Naive thymus-derived CD4-positive, alpha-beta T cell (primary cell): ENCODE measurements at places on chromosomes 12 and 14. TPM values are rescaled to one million over a fixed set of nuclear protein-coding genes. Genes with fewer than 3 reads are reported as not detected.

DNA sequence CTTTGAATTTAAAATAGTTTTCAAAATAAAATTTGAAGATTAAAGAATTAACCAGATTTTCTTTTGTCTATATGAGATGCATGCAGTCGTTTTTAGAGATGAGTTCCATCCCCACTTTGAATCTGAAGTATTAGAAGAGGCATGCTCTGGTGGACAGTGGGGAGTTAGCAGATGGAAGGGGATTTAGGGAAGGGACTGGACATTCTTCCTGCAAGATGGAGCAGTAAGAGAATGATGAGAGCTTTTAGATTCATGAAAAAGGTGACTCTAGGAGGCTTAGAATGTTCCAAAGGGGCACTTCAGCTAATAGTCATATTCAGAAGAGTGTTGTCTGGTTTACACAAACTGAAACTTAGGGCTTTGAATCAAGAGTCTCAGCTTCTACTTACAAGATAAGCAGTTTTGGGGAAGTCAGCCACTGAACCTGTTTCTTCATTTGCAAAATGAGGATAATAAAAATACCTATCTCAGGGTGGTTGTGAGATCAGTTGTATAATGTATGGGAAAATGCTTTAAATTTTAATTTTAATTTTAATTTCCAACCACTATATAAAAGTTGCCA is 3.7 kb downstream of the ZBTB1 start:
- DNase-seq, result no peak
- peaks cover 46% of the 10 kb centered on the region for H3K4me1 ChIP-seq

DNA sequence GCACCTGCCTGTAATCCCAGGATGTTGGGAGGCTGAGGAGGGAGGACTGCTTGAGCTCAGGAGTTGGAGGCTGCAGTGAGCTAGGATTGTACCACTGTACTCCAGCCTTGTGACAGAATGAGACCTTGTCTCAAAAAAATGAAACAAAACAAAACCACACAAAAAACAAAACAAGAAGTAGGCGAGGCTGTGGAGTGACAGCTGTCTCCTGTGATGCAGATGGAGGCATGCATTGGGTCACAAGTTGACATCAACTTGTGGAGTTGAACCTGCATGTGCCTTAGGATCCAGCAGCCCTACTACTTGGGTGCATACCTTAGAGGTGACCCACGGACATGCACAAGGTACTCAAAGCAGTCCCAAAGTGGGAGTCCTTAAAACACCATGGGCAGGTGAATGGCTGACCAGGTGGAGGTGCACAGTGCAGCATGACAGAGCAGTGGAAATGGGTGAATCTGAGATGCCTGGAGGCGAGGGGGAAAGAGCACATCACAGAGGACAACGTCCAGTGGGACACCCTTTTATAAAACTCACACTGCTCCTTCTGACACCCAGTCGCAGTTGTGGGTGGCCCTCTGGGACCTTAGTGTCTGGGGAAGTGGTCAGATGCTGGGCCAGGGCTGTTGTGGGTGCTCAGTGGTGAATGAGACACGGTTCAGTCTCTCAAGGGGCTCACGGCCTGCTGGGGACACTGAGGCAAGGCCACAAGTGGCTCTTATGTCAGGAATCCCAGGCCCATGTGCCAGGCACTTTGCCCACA is 12.7 kb downstream of the PLBD2 start:
- no peak overlapping the region for H3K4me3 ChIP-seq
- no peaks in the 10 kb centered on the region for H3K4me1 ChIP-seq
- H3K27me3 ChIP-seq, result no peaks in the 10 kb centered on the region

- no peaks in the 10 kb centered on the region for H3K36me3 ChIP-seq
- H3K27me3 ChIP-seq, result no peaks in the 10 kb centered on the region
- no peak for DNase-seq
- H3K4me3 ChIP-seq, result no peak overlapping the region
Measured at GRCh38 chr12:93839064-93839463, 161.9 kb downstream of the CRADD start.

ESRRB gene
- total RNA-seq, result not detected

- H3K4me3 ChIP-seq, result no peak overlapping the region
- H3K27me3 ChIP-seq, result no peaks in the 10 kb centered on the region
- no peak for DNase-seq
Measured at GRCh38 chr12:132624186-132624855, 5.7 kb downstream of the P2RX2 start.

- H3K27ac ChIP-seq, result no peak overlapping the region
- H3K4me1 ChIP-seq, result peaks cover 3% of the 10 kb centered on the region
- H3K36me3 ChIP-seq, result no peaks in the 10 kb centered on the region
- no peak for DNase-seq
Measured at GRCh38 chr14:74239848-74240793, 872 bp downstream of the VSX2 start.

AQP2 gene
- total RNA-seq, result not detected

- no peaks in the 10 kb centered on the region for H3K4me1 ChIP-seq
- H3K27me3 ChIP-seq, result no peaks in the 10 kb centered on the region
- no peak overlapping the region for H3K27ac ChIP-seq
- H3K36me3 ChIP-seq, result no peaks in the 10 kb centered on the region
- DNase-seq, result no peak
Measured at GRCh38 chr14:89254166-89254909, 162.7 kb downstream of the FOXN3 start.

DNA sequence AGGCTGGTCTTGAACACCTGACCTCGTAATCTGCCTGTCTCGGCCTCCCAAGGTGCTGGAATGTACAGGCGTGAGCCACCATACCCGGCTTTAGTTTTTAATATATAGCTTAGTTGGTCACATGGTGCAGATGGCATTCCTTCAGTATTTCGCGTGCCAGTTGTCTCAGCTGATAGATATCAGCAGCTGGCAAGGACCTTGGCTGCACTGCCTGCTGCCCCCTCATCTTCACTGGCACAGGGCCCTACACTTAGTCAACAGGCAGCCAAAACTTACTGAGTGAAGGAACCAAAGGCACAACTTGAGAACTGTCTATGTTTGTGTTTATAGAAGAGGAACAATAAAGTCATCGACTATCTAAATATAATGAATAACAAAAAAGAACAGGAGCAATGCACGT is 31.0 kb downstream of the EID3 start:
- no peak overlapping the region for H3K27ac ChIP-seq
- peaks cover 1% of the 10 kb centered on the region for H3K36me3 ChIP-seq
- H3K4me3 ChIP-seq, result no peak overlapping the region
- H3K4me1 ChIP-seq, result no peaks in the 10 kb centered on the region

GRCh38 chr12:65004270-65004669 is 116.8 kb downstream of the WIF1 start:
- no peaks in the 10 kb centered on the region for H3K36me3 ChIP-seq
- H3K4me3 ChIP-seq, result no peak overlapping the region
- no peaks in the 10 kb centered on the region for H3K27me3 ChIP-seq
- H3K27ac ChIP-seq, result no peak overlapping the region
- no peaks in the 10 kb centered on the region for H3K4me1 ChIP-seq

SERPINA5 gene
- total RNA-seq, result not detected

PLD4 gene
- total RNA-seq, result 0.05 and 0.10 TPM in 2 replicates

DNA sequence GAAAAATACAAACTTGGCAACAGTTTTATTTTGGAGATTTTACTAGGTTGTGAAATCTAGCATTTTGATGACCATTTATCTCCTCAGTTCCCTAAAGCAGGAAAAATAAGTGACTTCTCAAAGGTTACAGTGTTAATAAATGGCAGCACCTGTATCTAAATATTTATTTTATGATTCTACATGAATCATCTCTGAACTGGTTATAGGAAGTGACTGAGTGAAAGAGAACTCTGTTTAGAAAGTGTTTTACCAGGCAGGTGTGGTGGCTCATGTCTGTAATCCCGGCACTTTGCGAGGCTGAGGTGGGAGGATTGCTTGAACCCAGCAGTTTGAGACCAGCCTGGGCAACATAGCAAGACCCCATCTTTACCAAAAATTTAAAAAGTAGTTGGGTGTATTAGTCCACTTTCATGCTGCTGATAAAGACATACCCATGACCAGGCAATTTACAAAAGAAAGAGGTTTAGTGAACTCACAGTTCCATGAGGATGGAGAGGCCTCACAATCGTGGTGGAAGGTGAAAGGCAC is 26.3 kb downstream of the MIPOL1 start:
- no peaks in the 10 kb centered on the region for H3K4me1 ChIP-seq
- H3K4me3 ChIP-seq, result no peak overlapping the region
- DNase-seq, result no peak
- no peaks in the 10 kb centered on the region for H3K27me3 ChIP-seq
- no peaks in the 10 kb centered on the region for H3K36me3 ChIP-seq

BCL11B gene
- total RNA-seq, result 94.1 and 96.3 TPM in 2 replicates

DNA sequence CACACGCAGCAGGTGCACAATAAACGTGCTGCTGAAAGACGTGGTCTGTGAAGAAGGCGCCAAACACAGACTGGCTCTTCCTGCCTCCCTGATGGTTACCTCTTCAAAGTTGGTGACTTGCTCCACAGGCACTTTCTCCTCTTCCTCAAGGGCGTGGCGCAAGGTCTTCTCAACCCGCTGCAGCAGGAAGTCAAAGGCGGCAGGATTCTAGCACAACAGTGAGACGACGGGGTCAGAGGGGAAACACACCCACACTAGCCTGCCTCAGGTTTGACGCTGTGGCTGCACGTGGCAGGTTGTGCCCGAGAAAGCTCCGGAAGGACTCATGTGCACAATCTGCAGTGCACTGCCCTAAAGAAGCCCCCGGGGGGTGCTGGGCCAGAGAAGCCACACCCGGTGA is 15.0 kb downstream of the POLE start:
- H3K36me3 ChIP-seq, result peaks cover 72% of the 10 kb centered on the region
- no peak for DNase-seq
- H3K27me3 ChIP-seq, result no peaks in the 10 kb centered on the region
- H3K27ac ChIP-seq, result no peak overlapping the region

DNA sequence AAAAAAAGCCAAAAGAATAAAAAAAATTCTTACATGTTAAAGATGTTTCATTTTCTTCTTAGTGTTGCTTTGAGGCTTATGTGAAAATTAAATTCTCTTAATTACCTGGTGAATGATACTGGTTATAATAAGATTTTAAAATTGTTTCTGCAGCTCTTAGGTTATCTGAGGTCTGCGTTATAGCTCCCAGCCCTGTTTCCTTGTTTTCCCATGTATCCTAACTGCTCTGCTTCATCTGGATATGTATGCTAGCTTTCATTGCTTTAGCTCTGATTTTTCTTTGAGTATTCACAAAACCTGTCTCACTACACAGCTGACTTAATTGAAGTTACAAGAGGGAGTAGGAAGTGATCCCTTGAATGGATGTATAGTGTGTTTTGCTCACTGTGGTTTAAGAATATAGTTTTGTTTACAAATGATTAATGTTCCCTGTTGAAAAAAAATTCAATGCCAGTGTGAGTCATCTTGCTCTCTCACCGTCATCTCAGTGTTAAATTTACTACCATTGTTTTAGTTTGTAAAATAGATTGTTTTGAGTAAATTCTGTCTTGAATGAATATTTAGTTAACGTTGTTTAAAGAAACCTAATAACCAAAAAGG is 26.8 kb downstream of the CPSF6 start:
- DNase-seq, result no peak
- H3K4me1 ChIP-seq, result no peaks in the 10 kb centered on the region
- H3K4me3 ChIP-seq, result no peak overlapping the region
- H3K27me3 ChIP-seq, result no peaks in the 10 kb centered on the region

LRIG3 gene
- not detected for total RNA-seq

GRCh38 chr14:62954165-62954564 is 91.1 kb downstream of the KCNH5 start:
- H3K36me3 ChIP-seq, result no peaks in the 10 kb centered on the region
- H3K4me3 ChIP-seq, result no peak overlapping the region
- no peak overlapping the region for H3K27ac ChIP-seq
- no peaks in the 10 kb centered on the region for H3K4me1 ChIP-seq

- H3K4me1 ChIP-seq, result peaks cover 20% of the 10 kb centered on the region
- DNase-seq, result peak; percentile 66
- H3K27ac ChIP-seq, result peak overlapping the region; percentile 92
- no peaks in the 10 kb centered on the region for H3K36me3 ChIP-seq
Measured at GRCh38 chr12:69329669-69330428, 18.3 kb upstream of the LYZ start.

DNA sequence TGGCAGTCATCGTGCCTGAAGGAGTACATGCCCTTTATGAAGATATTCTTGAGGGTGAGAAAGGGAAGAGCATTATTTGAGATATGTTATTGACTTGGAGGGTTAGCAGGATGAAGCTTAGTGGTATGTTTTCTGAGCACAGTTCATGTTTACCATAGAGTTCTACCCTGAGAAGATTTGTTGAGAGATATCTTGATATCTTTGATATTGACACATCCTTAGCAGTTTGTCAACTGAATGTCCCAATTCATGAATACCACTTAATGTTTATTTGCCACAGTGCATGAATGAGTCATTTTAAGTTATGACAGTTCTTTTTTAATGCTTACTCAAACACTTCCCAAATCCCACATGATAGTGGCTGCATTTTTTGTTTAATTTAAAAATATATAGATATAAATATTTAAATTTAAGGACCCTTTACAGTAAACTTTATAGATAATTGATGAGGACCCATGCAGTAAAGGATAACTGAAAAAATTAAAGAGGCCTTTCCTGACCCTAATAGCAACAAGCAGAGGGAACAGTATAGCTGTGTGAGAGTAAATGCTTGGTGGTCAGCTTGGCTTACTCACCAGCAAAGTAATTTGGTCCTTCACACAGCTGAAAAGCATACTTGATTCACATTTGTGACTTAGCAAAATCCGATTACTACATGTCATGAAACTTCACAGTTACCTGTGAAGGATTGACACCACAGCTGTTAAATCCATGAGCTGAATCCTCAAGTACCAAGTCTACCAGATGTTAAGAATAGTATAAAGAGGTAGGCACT is 25.8 kb downstream of the SLC39A9 start:
- H3K4me3 ChIP-seq, result no peak overlapping the region
- H3K4me1 ChIP-seq, result no peaks in the 10 kb centered on the region
- H3K27me3 ChIP-seq, result no peaks in the 10 kb centered on the region
- H3K27ac ChIP-seq, result no peak overlapping the region
- no peak for DNase-seq
- peaks cover 4% of the 10 kb centered on the region for H3K36me3 ChIP-seq

GRCh38 chr12:94026596-94026995 is 121.8 kb upstream of the PLXNC1 start:
- no peaks in the 10 kb centered on the region for H3K4me1 ChIP-seq
- H3K4me3 ChIP-seq, result no peak overlapping the region
- H3K27me3 ChIP-seq, result no peaks in the 10 kb centered on the region
- no peaks in the 10 kb centered on the region for H3K36me3 ChIP-seq
- no peak overlapping the region for H3K27ac ChIP-seq

DNA sequence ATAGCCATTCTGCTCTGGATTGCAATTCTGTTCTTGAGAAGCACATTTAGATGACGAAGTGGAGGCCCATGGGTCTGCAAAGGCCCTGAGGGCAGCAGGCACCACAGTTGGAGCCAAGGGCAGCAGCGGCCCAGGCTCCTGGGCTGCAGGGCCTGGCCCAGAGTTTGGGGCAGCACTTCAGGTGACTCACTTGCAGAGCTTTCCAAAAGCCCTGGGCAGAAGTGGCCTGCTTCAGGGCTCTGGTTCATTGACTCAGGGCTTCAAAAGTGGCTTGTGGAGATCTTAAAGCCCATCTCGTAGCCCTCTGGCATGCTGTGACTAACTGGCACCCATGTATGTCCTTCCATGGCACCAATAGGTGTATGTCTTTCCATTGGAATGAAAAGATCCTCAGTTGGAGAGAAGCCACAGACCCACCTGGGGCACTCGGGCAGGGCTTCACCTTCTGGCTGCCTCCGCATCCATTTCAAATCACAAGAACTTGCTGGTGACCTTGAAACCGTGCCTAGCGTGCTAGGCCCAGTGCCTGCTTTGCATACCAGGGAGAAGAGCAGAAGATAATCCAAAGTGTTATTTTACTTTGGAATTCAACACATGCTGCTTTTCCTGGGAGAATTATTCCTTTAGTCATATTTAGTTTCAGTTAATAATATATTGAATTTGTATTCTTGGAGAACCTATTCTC is 106.7 kb downstream of the PRMT8 start:
- no peaks in the 10 kb centered on the region for H3K27me3 ChIP-seq
- H3K4me3 ChIP-seq, result no peak overlapping the region
- no peaks in the 10 kb centered on the region for H3K4me1 ChIP-seq
- H3K27ac ChIP-seq, result no peak overlapping the region
- DNase-seq, result no peak
- H3K36me3 ChIP-seq, result no peaks in the 10 kb centered on the region

- H3K27ac ChIP-seq, result no peak overlapping the region
- H3K4me1 ChIP-seq, result no peaks in the 10 kb centered on the region
Measured at GRCh38 chr14:68223631-68224030, 404.1 kb downstream of the RAD51B start.
